ENCODE measurements at places on chromosomes 7 and 10.

DNA sequence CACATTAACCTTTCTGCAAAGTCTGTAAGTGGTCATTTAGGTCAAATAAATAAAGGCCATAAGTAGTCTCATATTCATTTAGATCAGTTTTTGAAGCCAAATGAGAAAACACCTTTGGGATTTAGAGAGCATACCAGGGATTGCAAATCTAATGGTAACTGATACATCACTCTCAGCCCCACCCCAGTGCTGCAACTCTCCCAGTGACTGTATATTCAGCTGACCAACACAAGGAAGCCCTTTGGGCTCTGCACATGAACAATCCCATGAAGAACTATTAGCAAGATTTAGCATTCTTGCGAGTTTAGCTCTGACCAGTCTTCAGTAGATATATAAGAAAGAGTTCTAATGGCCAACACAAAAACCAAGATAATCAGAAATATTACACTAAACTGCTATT lies 252.3 kb downstream of the CSTF2T start:
- DNase-seq = no peak

GRCh38 chr7:44134943-44135628 lies 6.0 kb downstream of the MYL7 start:
- DNase-seq = no peak

DNA sequence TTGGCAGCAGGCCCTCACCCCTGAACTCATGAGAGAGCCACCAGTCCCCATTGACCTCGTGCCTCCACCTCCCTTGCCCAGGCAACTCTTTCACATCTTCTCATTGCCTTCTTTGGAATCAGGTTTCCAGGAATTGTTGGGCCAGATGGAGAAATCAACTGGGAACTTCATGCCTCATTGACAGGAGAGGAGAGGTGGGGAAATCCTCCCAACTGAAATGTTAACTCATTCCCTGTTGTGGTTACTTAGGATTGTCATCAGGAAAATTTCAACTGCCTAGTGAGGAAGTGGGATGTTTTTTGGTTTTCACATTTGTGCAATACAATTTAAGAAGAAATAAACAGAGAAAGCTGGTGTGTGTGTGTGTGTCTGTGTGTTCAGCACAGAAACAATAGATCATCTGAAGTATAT lies 106.6 kb upstream of the INHBA start:
- no peak for DNase-seq

GRCh38 chr10:101968940-101969321 lies 87.0 kb downstream of the ARMH3 start:
- no peak for DNase-seq

DNA sequence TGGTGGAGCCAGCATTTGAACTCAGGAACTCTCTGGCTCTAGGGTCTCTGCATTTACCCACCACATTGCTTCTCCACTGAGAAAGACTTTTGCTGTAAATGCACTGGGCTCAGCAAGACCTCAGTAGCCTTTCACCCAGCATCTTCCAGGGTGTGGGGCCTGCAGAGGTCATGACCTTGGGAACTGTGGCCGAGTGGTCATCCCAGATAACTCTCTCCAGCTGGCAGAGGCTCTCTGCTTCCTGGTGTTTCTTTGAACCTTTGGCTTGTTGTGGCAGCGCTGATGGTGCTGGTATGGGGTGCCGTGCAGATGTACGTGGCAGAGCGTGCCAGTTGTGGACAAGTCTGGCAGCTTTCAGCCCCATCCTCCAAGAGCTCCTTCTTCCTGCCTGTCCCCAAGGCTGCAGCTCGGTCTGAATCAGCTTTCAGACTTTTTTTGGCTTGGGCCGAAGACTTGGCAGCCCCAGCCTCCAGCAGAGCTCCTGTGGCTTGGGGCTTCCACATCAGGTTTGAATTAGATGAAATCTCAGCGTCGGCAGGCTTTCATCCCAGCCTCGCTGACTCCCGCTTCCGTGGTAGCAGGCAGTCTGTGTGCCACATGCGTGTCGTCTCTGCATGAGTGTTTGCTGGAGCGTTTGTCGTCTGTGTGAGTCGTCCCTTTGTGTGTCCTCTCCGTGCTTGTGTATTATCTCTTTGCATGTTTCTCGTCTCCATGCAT lies 21.5 kb downstream of the ADAMTS14 start:
- no peak for DNase-seq

- no peak for DNase-seq
These were observed 100.4 kb upstream of the DNAJC1 start for GRCh38 chr10:22103701-22104470.

All from effector memory CD4-positive, alpha-beta T cell (primary cell).